Ascending aorta (tissue), 2 donors: ENCODE measurements at places on chromosomes 12 and 14. TPM values are rescaled to one million over a fixed set of nuclear protein-coding genes. Genes with fewer than 3 reads are reported as not detected.

DNA sequence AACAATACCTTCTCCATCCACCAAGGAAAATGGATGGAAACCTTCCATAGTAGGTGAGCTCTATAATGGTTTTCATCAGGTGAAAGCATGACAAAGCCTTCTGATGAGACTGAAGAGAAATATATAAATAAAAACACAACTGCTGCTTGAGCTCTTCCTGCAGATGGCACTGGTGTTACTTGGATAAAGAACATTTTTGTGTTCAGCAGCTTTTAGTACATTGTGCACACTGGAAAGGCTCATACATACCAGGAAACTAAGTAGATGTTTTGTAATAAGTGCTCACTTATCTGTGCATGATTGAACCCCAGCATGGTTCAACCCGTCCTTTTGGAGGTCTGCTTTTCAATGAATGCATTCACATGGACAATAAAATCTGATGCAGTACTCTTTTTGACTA, 357.3 kb upstream of the MIS18BP1 start:
- no peak overlapping the region for H3K27ac ChIP-seq
- no peak for DNase-seq
- no peaks in the 10 kb centered on the region for H3K27me3 ChIP-seq
- H3K36me3 ChIP-seq = no peaks in the 10 kb centered on the region
- no peak overlapping the region for H3K4me3 ChIP-seq

DNA sequence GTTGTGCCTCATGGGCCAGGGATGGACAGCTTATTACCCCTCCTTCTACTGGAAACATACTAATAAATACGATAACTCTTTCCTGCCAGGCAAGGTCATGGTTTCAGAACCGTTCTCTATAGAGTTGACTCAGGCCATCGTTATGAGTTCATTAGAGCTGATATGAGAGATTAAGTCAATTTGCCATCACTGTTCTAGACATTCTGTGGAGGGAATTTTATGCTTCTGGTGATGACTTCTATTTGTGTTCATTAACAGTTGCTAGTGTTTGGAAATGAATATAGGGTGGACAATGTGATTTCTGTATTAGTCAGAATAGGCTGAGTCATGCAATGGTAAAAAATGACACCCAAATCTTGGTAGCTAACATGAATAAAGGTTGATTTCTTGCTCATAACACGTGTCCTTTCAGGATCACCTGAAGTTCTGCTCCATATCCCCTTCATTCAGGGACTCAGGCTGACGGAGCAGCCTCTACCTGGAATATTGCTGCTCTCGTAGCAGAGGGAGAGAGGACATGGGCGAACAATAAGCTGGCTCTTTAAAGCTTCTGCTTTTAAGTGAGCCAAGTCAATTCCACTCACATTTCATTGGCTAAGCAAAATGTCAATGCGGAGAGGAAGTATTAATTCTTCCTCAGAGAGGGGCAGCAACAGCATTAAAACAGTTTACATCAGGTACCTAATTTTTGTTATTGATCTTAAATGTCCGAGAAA, 18.5 kb upstream of the TBPL2 start:
- H3K4me1 ChIP-seq = no peaks in the 10 kb centered on the region
- no peak for DNase-seq
- no peak overlapping the region for H3K4me3 ChIP-seq

GRCh38 chr14:102782974-102783373, 5.7 kb downstream of the TRAF3 start:
- DNase-seq = no peak
- no peak overlapping the region for H3K4me3 ChIP-seq
- no peaks in the 10 kb centered on the region for H3K27me3 ChIP-seq

DNA sequence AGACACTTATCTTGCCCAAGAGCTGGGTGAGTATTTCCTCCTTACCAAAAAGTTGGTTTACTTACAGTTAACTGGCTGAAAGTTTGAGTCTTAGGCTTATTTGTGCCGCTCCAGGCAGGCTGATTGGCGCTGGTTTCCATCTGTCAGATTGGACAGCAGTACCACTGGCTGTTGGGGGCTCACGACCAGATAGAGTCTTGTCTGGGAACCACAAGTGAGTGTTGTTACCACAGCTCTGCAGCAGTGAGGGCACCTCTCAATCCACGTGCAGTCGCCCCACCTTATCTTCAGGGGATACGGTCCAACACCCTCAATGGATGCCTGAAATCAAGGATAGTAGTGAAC, 58.9 kb downstream of the DDX51 start:
- peaks cover 8% of the 10 kb centered on the region for H3K36me3 ChIP-seq
- no peaks in the 10 kb centered on the region for H3K27me3 ChIP-seq
- H3K4me1 ChIP-seq = peaks cover 16% of the 10 kb centered on the region
- peak overlapping the region; percentile 82 for H3K4me3 ChIP-seq
- DNase-seq = no peak

DNA sequence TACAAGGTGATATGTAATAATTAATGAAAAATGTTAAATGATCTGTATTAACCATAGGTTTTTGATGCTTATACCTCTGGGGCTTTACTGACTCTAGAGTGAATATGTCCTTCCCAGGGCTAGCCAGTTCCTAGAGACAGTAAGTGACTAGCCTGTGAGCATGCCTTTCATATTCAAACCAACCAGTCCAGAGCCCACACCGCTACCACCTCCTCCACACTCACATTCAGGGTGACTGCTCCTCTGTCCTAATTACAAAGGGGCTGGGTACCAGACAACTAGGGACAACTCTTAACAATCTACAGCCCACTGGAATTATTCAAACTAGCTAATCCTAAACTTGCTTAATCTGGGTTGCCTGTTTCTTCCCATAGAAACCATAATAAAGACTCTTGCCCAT, 49.0 kb downstream of the RALGAPA1 start:
- no peak overlapping the region for H3K27ac ChIP-seq
- no peak overlapping the region for H3K4me3 ChIP-seq
- H3K36me3 ChIP-seq = peaks cover 16% of the 10 kb centered on the region
- H3K27me3 ChIP-seq = no peaks in the 10 kb centered on the region

Gene CPNE8
- 18.6 TPM for total RNA-seq

Gene ABCD2
- under 0.01 TPM for total RNA-seq

Gene KRT6C
- not detected for total RNA-seq

Gene DLK1
- total RNA-seq = 7.2 TPM

Gene ASB2
- total RNA-seq = 58.6 TPM

Gene TRIAP1
- 12.1 TPM for total RNA-seq

Gene NANOG
- total RNA-seq = not detected
